ENCODE measurements at places on chromosomes 12 and 14. TPM values are rescaled to one million over a fixed set of nuclear protein-coding genes. Genes with fewer than 3 reads are reported as not detected.

- no peak for DNase-seq
- H3K27ac ChIP-seq: no peak overlapping the region
- no peaks in the 10 kb centered on the region for H3K27me3 ChIP-seq
- no peaks in the 10 kb centered on the region for H3K36me3 ChIP-seq
- no peak overlapping the region for H3K4me3 ChIP-seq
Measured at GRCh38 chr14:86933958-86934595, 1058.9 kb downstream of the GALC start.

SERPINA9 gene
- polyA plus RNA-seq: not detected

MTA1 gene
- polyA plus RNA-seq: 7.7 TPM

DNA sequence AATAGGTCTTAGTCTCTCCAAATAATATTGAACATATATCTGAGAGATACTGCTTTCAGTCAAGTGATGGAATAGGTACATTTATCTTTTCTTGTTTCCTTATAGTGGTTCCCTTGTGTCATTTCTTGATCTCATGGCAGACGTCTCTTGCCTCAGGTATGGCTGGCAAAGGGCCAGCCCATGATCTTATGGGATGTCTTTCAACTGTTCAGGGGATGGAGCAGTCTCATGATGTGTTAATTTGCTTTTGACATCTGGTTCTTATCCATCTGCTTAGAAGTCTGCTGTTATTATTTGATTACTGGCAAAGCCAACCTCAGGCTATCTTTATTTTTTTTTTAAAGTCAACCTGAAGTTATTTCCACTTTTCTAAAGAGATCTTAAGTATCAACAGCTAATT, 262.9 kb downstream of the TMEM117 start:
- DNase-seq: no peak
- H3K4me1 ChIP-seq: no peaks in the 10 kb centered on the region
- H3K4me3 ChIP-seq: no peak overlapping the region

KLRG1 gene
- 4.0 TPM for polyA plus RNA-seq

DNA sequence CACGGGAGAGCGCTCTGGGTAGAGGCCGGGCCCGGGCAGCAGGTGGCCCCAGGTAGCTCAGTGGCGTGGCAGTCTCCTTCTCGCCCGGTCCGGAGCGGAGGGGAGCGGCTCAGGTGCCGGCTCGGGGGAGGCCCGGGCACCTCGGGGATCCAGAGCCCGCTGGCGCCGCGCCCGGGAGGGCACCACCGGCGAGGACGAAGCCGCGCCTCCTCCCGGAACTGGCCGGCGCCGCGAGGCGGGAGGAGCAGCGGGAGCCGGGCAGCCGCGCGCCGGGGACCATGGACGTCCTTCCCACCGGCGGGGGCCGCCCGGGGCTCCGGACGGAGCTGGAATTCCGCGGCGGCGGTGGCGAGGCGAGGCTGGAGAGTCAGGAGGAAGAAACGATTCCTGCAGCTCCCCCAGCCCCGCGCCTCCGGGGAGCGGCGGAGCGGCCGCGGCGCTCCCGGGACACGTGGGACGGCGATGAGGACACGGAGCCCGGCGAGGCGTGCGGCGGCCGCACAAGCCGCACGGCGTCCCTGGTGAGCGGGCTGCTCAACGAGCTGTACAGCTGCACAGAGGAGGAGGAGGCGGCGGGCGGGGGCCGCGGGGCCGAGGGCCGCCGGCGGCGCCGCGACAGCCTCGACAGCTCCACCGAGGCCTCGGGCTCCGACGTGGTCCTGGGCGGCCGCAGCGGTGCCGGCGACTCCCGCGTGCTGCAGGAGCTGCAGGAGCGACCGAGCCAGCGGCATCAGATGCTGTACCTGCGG, 21.5 kb upstream of the GNS start:
- peaks cover 3% of the 10 kb centered on the region for H3K4me1 ChIP-seq
- H3K27me3 ChIP-seq: peaks cover 12% of the 10 kb centered on the region
- H3K4me3 ChIP-seq: peak overlapping the region; percentile 65

DNA sequence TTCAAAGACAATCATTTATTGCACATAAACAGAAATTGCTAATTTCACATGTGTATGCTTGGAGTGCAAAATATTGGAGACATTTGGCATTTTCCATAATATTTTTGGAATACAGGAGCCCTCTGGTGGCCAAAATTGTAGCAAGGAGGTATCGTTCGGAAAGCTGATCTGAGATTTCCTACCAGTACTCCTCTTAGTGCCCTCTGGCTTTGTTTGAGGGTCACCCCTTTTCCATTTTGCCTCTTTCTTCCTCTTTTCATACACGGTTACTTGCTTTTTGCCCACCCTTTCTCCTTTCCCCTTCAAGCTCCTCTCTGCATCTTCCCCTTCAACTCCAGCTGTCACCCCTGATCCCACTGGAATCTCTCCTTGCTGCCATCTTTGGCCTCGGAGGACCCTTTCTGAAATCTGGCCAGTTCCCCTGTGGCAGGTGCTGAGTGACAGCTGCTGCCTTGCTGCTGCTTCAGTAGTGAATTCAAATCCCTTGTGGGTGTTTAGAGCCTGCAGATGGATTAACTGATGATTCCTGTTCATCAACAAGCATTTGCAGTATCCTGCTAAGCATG, 164.6 kb upstream of the PARP11 start:
- no peaks in the 10 kb centered on the region for H3K4me1 ChIP-seq
- no peaks in the 10 kb centered on the region for H3K36me3 ChIP-seq
- H3K27ac ChIP-seq: no peak overlapping the region
- H3K4me3 ChIP-seq: no peak overlapping the region
- no peak for DNase-seq

DNA sequence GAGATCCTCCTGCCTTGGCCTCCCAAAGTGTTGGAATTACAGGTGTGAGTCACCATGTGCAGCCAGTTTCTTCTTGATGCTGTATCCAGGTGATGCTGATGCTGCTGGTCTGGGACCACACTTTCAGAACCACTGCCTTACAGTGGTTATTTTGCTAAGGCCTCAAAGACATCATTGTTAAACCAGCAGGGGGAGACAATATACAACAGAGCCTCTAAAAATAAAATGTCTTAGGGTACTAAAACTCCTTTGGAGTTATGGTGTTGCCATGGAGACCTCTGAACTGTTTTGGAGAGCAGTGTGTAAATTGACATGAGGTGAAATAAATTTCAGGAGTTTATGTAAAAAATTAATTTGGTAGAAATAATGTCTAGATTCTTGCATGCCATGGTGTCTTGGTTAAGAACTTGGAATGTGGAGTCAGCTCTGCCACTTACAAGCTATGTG, 1.1 kb upstream of the ARG2 start:
- H3K27ac ChIP-seq: no peak overlapping the region
- no peaks in the 10 kb centered on the region for H3K36me3 ChIP-seq
- no peak for DNase-seq
- H3K4me1 ChIP-seq: peaks cover 5% of the 10 kb centered on the region
- H3K4me3 ChIP-seq: no peak overlapping the region
